ENCODE measurements at places on chromosomes 7 and 10. TPM values are rescaled to one million over a fixed set of nuclear protein-coding genes. Genes with fewer than 3 reads are reported as not detected.

- no peak for DNase-seq
These were observed 41.5 kb downstream of the TMEM26 start for GRCh38 chr10:61411706-61412105.

DNA sequence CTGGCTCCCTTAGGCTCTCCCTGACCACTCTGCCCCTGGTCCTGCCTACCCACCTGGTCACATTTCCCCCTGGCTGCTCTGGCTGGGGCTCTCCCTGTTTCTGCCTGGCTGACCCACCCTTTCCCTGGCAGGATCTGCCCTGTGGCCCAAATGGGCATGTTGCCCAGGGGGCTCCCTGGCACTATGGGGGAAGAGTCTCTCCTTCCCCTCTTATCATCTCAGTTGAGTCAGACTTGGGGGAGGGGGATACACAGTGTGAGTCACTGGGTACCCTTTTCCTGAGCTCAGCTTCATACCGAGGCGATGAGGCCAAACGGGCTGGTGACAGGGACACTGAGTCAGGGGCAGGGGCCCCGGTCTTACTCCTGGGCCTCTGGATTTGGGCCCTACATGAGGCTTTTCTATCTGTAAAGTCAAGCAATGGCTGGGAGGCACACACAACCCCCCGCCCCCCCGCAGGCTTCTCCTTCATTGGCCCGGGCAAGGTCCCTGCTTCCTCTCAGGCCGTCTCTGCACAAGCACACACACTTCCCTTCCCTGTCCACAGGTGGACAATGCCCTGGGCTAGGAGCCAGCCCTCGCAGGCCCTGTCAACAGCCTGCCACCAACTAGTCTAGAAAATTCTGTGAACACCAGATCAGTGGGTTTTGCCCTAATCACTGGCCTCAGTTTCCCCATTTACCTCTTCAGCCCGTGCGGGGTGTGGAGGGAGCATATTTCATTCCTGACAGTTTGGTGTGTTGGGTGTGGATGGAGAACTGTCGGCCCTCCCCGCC, 627 bp upstream of the FLNC start:
- DNase-seq, result no peak

- DNase-seq, result no peak
These were observed 17.0 kb upstream of the LIMK1 start for GRCh38 chr7:74066626-74067025.

CDC14C gene
- total RNA-seq, result not detected

HPS6 gene
- 18.7 TPM for total RNA-seq

KIF11 gene
- 54.4 TPM for total RNA-seq
